AG10803 (cell line): ENCODE measurements at places on chromosomes 7 and 10.

DNA sequence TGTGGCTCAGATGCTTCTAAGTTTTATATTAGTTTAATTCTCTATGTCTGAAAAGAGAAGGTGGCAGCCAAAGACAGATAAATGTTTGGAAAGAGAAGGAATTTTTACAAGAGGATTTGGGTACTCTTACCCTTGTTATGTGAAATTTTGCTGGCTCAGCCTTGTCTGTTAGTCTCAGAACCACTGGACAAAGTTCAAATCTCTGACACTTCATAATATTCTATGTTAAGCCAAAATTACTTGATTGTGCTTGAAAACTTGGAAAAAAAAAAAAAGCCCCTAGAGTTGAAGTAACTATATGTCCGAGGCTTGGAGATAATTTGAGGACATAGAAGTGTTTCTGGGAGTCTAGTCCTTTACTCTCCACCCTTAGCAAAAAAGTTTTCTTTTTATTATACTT, 1079.3 kb upstream of the LRRTM3 start:
- no peak for DNase-seq

DNA sequence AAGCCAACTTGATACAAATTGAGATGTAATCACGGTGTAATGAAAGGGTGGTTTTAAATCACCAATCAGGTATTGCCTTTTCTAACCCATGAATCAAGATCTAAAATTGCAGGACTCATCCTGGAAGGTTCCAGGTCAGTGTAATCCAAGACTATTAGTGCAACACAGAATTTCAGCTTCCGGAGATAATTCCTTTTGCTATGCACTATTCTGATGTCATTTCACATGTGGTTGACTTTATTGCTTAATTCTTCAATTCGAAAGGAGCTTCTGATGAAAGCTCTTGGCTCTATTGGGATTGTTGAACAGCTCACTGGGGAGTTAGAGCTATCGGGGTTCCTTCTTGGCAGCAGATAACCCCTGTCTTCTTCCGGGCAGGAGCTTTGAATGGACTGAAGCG, 147.4 kb upstream of the INSYN2A start:
- DNase-seq: peak; percentile 56

DNA sequence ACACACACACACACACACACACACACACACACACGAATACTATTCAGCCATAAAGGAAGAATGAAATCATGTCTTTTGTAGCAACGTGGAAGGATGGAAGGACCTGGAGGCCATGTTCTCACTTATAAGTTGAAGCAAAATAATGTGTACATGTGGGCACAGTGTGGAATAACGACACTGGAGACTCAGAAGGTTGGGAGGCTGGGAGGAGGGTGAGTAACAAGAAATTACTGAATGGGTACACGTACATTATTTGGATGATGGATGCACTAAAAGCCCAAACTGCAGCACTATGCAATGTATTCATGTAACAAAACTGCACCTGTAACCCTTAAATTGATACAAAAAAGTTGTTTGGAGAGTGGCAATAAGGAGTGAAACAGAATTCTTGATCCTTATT, 32.1 kb downstream of the KMT2C start:
- DNase-seq: no peak

DNA sequence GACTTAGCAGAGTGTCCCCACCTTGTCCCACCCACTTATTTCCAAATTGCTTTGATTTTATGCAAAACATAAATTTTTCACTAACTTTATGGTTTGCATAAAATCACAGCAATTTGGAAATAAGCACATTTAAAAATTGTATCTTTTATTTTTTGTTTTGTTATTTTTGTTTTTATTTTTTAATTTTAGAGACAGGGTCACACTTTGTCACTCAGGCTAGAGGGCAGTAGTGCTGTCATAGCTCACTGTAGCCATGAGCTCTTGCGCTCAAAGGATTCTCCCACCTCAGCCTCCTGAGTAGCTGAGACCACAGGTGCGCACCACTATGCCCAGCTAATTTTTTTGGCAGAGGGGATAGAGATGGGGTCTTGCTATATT, 43.2 kb downstream of the APBB1IP start:
- no peak for DNase-seq

- DNase-seq: no peak
Measured at GRCh38 chr7:142153400-142153799, 41.9 kb downstream of the MGAM2 start.

DNA sequence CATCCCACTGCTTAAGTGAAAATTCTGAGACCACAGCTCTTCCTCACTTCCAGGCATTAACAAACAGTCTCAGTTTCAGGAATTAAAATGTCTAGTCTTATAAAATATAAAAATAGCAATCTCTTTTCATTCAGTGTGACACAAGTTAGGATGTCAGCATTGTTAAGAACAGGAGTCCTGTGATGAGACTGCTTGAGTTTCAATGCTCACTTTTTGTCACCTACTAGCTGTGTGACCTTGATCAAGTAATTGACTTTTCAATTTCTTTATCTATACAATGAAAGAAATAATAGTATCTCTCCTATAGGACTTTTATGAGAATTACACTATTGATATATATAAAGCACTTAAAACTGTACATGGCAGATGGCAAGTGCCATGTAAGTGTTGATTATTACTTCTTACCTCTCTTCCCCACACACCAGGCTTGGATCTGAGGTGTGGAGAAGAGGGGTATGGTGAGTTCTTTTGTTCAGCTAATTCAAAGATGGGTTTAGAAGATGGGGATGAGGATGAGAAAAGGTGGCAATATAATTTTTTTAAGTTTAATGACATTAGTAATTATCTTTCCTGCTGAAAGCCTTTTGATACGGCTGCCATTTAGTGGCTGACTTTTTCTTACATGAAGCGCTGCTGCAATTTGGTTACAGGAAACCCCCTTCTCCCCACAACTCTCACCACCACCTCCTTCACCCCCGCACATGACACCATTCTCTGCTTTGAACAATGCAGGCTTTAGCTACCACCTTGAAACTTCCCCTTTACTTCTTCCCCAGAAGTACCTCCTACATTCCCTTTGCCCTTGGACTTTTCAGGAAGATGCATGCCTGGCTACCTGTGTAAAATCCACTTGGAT, 20.8 kb upstream of the HYAL4 start:
- DNase-seq: no peak

DNA sequence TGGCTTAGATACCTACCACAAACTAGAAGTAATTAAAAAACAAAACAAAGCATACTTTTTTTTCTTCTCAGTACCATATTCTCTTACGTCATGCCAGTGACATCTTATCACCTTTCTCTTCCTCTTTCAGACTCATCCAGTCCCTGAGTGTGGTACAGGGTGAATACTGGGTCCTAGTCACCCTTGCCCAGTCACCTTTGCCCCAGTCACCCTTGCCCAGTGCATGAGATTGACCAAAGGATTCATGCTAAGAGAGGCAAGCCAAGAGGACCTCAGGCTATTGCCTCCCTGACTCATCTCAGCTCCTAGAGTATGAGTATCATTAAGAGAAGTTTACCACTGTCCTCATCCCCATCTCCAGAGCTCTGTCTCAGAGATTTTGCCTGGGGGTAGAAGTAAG, 10.0 kb upstream of the TSPAN12 start:
- DNase-seq: no peak

DNA sequence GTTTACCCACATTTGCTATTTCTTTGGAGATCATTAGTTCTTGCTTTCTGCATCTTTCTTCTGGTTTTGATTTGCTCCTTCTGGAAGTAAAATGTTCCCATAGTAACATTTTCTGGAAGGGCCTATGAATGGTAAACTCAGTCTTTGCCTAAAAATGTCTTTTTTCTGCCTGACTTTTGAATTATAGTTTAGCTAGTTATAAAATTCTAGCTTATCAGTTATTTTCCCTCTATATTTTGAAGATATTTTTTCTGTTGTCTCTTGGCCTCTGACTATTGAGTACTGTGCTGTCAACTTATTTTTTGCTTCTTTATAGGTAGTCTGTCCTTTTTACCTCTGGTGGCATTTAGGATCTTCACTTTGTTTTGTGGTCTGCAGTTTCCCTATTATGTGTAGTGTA, 21.6 kb upstream of the MTURN start:
- DNase-seq: no peak

DNA sequence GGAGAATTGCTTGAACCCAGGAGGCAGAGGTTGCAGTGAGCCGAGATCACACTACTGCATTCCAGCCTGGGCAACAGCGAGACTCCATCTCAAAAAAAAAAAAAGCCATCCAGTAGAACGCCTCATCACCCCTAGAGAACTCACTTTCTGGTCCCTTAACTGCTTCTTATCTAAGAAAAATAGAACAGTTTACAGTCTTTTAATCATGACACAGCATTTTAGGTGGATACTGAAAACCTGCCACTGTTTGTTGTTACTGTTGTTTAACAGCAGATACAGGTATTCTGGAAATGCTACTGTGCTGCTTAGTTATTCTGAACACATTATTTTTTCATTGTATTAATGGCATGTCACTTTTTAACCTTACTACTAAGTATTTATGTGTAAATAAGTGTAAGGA, 624.3 kb upstream of the GHITM start:
- no peak for DNase-seq

DNA sequence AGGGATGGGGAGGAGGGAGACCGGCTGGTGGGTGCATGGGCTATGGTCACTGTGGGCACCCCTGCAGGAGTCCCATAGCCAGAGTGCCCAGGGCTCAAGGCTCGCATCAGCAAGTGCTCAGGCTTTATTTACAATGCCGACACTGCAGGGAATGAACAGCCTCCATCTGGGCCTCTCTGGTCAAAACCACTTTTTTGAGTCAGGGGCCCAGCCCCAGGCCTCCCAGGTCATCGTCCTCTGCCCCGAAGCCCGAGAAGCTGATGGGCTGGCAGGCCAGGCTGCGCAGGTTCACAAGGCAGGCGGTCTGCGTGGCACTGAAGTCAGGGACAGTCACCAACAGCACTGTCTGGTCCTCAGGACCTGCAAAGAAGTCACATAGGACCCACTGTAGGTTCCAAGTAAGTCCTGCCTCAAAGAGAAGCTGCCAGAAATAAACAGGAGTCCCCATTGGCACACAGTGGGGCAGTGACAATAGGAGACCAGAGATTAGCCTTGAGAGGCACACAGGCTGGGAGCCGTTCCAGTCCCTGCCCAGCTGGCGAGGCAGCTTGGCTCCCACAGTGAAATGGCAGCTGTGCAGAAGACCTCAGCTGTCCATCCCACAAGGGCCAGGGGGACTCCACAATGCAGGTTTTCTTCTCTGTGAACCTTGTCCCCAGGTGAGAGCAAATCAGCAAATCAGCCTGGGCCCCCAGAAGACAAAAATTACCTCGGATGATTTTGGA, 8.6 kb downstream of the POLD2 start:
- no peak for DNase-seq

DNA sequence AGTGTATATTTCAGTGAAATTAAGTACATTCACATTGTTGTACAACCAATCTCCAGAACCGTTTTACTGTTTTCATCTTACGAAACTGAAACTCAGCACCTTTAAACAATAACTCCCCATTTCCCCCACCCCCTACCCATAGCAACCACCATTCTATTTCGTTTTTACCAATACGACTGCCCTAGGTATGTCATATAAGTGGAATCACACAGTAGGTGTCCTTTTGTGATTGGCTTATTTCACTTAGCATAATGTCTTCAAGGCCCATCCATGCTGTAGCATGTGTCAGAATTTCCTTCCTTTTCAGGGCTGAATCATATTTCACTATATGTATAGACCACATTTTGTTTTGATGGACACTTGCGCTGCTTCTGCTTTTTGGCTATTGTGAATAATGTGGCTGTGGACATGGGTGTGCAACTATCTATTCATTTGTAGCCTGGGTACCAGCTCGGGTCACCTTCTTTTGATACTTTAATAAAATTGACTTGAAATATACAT, 34.3 kb upstream of the DLG5 start:
- no peak for DNase-seq

DNA sequence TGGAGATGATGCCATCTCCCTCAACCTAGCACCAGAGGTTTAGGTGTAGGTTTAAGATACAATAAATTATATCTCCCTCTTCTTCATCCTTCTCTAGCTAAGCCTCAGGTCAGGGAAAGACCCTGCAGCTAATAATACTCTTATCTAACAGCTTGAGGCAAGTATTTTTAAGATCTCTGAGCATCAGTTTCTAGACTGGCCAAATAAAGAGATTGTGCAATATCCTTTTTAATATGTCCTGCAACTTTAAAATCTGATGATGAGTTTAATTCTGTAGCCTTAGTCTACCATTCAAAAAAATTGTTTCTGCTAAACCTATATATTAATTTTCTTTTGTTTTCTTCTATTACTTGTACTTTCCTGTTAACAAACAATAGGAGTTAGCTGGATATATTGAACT, 850.8 kb downstream of the GRM8 start:
- DNase-seq: no peak

GRCh38 chr10:21475393-21475792, 50.1 kb downstream of the SKIDA1 start:
- no peak for DNase-seq

DNA sequence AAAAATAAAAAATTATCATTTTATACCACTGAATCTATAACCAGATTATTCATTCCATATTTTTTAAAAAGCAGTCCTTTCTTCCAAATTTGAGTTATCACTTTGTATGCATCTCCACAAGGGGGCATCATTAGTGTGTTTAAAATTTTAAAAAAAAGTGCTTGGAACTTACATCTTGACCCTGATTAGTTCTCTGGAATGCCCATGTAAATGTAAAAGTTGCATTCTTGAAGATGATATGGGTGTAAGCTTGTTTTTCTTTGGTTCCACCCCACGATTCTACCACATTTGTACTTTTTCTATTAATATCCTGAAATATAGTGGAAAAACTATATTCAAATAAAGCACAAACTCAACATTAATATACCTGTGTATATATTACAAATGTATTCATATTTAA, 144.9 kb downstream of the ELAPOR2 start:
- DNase-seq: peak; percentile 27

- DNase-seq: peak; percentile 23
Measured at GRCh38 chr10:74988832-74989561, 122.5 kb upstream of the SAMD8 start.

DNA sequence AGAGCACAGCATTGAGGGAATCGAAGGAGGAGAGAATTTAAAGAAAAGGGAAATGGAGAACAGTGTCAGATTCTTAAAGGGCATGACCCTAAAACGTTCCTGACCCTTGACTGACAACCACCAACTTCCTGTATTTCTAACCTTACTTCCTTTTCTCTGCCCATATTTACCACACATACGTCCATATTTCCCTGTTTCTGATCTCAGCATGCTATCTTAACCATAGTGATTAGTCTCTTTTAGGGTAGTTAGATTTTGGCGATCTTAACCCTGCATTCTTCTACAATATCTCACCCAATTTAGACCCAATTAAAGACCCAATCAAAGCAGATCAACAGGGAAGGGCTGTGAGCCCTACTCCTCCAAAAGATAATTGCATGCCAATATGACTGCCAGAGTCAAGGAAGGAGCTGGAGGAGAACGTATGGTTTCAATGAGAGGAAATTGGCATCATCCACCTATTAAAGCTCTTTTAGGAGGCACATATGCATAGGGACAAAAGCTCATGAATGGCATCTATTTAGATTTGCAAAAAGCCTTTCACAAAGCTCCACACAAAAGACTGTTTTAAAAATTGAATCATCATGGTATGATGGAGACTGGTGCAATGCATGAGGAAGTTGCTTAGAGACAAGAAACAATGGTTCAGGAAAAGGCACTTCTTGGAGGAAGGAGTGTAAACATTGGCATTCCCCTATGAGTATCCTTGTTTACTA, 49.0 kb upstream of the ARHGAP12 start:
- peak; percentile 79 for DNase-seq

GRCh38 chr10:117391436-117392205, 16.4 kb upstream of the PDZD8 start:
- peak; percentile 79 for DNase-seq

GRCh38 chr10:125684581-125684980, 1.6 kb upstream of the TEX36 start:
- DNase-seq: no peak

- DNase-seq: peak; percentile 8
Measured at GRCh38 chr7:95322854-95323253, 1.5 kb downstream of the PON1 start.

GRCh38 chr7:44534501-44534900, 6.6 kb downstream of the NPC1L1 start:
- DNase-seq: no peak
